ENCODE measurements at places on chromosomes 16 and 17.

- DNase-seq = no peak
Measured at GRCh38 chr16:19118938-19119431, 5.2 kb downstream of the ITPRIPL2 start.

GRCh38 chr17:63438092-63439051 is 7.7 kb downstream of the CYB561 start:
- no peak for DNase-seq

DNA sequence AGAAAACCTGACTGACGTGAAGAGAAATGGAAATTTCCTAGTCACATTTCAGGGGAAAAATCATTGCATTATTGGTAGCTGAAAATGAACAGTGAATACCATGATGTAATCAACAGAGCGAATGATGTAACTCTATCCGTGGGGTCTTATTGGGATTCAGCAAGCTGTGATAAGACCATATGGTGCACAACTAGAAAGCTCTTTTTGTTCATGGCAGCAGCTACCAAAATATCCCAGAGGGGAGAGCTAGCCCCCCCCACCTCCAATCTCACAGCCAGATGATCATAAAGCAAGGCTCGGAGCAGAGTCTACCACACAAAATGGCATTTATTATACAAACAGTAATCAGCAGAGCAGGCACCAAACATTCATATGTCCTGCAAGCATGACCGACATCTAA is 22.2 kb upstream of the DNAH17 start:
- DNase-seq = no peak

DNA sequence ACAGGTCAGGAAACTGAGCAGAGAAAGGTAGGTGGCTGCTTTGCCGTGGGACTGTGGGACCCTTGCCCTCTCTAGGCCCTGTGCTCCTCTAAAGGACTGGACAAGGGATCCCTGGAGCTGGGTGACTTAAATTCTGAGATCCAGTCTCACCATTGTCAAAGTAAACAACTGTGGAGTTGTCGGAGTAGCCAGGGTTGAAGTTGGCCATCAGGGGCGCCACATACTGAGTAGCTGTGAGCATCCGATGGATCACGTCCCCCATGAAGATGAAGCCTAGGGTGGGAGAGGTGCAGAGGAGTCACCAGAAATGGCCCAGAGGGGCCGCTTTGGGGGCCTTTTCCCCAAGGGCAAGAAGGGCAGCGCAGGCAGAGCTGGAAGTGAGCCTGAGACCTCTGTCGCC is 43.5 kb downstream of the PLXDC1 start:
- DNase-seq = no peak

DNA sequence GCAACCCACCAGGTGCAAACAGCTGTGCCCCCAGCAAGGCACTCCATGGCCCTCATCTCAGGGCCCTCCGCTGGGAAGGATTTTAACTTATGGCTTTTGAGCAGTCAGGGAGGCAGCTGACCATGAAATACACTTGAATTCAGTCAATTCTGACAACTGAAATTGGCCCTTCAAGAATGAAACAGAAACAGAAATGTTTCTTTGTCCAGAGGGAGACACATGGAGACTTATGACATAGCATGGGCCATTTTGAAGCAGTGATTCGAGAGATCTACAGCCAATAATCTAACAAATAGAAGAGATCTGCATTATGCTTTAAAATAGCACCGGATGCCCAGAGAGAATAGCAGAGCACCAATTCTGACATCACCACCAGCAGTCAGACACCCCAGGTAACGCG is 7.5 kb downstream of the CACNG1 start:
- DNase-seq = no peak

DNA sequence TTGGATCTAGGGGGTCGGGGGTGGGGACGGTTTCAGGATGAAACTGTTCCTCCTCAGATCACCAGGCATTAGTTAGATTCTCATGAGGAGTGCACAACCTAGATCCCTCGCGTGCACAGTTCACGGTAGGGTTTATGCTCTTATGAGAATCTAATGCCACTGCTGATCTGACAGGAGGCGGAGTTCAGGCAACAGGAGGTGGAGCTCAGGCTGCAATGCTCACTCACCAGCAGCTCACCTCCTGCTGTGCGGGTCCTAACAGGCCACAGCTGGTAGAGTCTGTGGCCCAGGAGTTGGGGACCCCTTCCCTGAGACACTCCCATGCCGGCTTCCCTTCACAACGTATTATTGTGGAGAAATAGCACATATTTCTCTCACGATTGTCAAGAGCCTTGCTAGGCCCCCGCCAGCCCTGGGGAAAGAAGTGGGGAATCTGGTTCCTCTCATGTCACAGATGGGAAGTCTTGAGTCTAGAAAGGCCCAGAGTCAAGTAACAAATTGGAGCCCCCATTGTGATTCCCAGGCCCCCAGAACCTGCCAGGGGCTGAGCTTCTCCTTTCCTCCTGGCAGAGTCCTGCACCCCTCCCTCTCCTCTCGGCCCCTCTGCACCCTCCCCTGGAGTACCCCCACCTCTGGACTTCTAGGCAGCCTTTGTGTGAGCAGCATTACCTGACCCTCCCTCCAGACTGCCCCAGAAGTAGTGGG is 6.1 kb upstream of the KRT14 start:
- no peak for DNase-seq

DNA sequence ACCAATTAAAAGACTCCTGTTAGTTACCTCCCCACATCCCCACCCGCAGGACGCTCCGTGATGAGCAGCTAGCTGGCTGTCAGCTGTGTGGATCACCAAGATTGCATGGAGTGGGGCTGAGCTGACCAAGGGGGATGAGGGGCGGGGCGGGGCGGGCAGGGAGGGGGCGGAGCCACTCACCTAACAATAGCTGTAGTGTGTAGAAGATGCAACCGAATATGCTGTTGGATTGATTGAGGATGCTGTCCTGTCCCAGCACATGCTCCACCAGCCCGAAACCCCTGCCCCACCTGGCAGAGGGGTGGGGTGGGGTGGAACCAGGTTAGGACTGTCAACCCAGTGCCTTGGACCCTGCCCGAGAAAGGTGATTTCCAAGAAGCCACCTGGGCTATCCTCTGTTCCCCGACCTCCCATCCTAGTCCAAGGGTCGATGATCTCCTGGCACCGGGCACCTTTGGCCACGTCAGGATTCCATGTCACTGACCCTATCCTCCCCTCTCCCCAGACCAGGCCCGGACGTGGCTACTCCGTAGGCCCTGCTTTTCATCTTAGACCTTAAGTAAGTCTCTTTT is 1.4 kb downstream of the VKORC1 start:
- no peak for DNase-seq

- no peak for DNase-seq
Measured at GRCh38 chr17:76442341-76443338, 10.3 kb downstream of the UBE2O start.

GRCh38 chr16:69904495-69905170 is 46.5 kb upstream of the CLEC18A start:
- DNase-seq = no peak

DNA sequence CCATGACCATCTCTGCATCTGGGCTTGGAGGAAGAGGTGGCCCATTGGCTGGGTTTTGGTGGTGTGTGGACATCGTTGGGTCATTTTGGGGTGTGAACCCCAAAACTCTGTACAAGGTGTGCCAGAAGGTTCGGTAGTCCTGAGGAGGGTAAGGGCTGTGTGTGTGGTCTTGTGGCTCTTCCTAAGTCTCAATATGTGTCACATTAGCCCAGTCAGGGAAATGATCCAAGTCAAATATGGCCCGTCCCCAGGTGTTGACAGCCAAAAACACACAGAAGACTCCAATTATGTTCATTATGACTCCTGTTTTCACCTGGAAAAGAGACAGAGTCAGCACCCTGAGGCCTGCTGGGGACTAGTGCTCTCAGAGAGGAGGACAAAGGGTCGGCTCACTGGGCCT is 27.1 kb downstream of the SLC13A5 start:
- no peak for DNase-seq
